ENCODE measurements at places on chromosomes 7 and 10.

- DNase-seq = no peak
These were observed 16.6 kb downstream of the WDFY4 start for GRCh38 chr10:48701139-48701901.

DNA sequence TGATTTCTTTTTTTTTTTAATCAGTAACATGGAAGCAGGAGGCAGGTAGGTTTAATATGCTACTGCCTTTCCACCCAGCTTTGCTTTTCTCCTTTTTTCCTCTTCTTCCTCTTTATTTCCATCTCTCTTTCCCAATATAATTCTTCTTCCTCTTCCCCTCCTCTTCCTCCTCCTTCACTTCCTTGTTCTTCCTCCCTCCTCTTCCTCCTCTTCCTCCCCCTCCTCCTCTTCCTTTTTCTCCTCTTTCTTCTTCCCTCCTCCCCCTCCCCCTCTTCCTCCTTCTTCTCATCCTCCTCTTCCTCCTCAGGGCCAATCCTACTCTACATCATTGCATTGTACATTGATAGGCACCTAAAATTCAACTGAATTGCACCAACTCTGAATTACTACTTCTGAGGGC is 11.4 kb downstream of the ZNF503 start:
- no peak for DNase-seq

- no peak for DNase-seq
These were observed 44.6 kb downstream of the TAX1BP1 start for GRCh38 chr7:27784399-27785053.

- peak; percentile 87 for DNase-seq
These were observed at the start of gene IFIT3 for GRCh38 chr10:89327803-89328441. Gene IFIT3 (plus strand): TSS chr10:89327997. CDS start chr10:89328074, 77 bp downstream.

- no peak for DNase-seq
These were observed 81.7 kb downstream of the RNF216 start for GRCh38 chr7:5699467-5700384.

DNA sequence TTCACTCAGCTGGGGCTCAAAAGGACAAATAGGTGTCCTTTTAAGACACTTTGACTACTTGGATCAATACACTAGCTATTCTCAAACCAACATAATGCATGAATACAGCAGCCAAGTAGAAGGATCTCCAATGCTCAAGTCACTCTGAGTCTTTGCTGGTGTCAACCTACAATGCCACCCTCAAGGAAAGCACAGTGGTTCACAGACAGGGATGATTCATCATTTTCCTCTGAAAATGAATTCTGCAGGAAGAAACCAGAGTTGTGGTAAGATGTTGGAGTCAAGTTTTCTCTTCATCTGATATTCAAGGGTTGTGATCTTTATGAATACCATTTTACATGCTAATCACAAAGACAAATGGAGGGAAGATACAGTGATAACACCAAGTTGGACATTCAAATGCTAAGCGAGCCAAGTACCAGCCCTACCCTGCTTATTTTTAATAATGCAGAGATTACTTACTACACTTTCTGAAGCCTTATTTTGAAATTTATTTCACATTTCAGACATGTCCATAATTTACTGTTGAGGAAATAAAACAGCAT is 143.1 kb upstream of the FGFR2 start:
- no peak for DNase-seq

GRCh38 chr7:86328801-86329433 is 314.8 kb upstream of the GRM3 start:
- no peak for DNase-seq

- DNase-seq = no peak
These were observed 81.9 kb downstream of the RBM20 start for GRCh38 chr10:110725801-110726630.

DNA sequence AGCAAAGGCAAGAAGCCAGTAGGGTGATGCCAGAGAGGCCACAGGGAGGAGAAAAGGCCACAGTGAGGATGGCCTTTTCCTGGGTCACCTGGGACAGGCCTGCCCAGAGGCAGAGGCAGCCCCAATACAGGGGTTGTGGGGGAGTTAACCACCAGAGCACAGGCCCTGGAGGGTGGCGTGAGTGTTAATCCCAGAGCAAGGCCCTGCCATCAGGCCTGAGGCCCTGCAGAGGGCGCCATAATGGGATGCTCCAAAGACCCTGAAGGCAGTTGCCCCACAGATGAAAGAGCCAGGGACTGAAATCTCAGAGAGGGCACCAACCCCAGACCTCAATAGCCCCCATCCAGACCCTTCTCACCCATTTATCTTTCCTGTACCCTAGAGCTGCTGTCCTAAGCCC is 23.9 kb downstream of the SLC13A4 start:
- DNase-seq = no peak

GRCh38 chr10:124737708-124738107 is 6.5 kb downstream of the FAM53B start:
- no peak for DNase-seq

GRCh38 chr10:44998146-44998631 is 2.5 kb upstream of the ZNF22 start:
- DNase-seq = no peak

- DNase-seq = no peak
These were observed 15.3 kb downstream of the AGBL3 start for GRCh38 chr7:135001390-135002165.

GRCh38 chr7:22944022-22944421 is 69.9 kb downstream of the HYCC1 start:
- peak; percentile 39 for DNase-seq

DNA sequence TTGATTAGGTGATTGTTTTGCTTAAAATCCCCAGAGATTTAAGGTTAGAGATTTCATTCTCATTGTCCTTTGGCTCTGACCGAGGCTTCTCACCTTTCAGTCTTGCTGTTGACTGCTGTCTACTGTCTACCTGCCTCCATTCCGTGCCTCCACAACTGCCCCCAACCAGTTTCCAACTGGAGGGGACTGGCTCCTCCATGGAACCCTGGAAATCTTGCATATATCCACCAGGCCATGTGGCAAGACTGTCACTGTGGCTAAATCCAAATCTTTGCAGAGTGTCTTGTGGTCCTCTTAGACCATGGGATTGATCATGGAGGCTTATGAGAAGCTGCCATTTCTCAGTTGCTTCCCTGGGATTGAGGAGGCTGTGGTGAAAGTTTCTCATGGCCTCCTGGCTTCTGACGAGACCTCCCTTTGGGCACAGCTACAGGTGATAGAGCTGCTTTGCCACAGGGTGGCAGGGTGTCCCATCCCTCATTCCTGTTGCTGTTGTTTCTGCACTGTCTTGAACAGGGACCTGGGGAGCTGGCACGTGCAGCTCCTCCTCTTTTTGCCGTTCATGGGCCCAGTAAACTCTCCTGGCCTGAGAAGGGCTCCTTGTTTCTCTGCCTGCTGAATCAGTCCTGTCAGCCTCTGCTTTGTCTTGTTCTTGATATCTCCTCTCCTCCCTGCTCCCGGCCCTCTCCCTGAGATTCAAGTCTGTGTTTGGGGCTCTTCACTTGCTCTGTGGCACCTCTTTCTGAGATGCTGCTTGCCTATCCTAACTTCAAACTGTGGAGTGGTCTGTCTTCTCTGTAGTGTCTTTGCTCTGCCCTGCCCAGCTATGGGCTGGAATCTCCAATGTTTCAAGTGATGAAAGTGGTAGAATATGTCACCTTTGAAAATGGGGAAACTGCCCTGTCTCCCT is 63.6 kb upstream of the IGFBP3 start:
- no peak for DNase-seq

GRCh38 chr7:116906391-116906790 is 44.0 kb downstream of the CAPZA2 start:
- no peak for DNase-seq
